Stimulated activated CD4-positive, alpha-beta T cell treated with anti-CD3 and anti-CD28 coated beads, TNF-alpha, amount 100 ng/mL, for 4 hours (primary cell): ENCODE measurements at places on chromosomes 5 and 9.
A peak's percentile ranks its signal among the peaks of the same experiment; 100 is the strongest.

- no peak for DNase-seq
These were observed 48.0 kb downstream of the IPO11 start for GRCh38 chr5:62460578-62460983.

DNA sequence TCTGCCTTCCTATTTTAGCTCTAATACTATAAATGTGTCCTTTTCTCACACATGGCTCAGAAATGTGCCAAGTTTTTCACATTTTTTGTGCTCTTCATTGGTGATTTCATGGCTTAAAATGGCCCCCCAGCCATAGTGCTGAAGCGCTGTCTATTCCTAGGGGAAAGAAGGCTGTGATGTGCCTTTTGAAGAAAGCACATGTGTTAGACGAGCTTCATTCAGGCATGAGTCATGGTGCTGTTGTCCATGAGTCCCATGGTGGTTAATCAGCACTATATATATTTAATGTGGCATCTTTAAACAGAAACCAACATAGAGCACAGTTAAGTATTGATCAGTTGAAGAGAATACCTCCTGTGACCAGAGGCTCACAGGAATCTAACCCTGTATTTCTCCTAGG, 55.8 kb downstream of the PDE8B start:
- DNase-seq: no peak

GRCh38 chr9:88202321-88202720, 64.0 kb upstream of the SPATA31C2 start:
- DNase-seq: no peak

- DNase-seq: no peak
These were observed 63.9 kb downstream of the ALDH1A1 start for GRCh38 chr9:72888943-72889342.

- DNase-seq: no peak
These were observed 1.6 kb downstream of the ANKS6 start for GRCh38 chr9:98794802-98795201.

- DNase-seq: no peak
These were observed 11.8 kb upstream of the GPR151 start for GRCh38 chr5:146527785-146528184.

GRCh38 chr5:171595401-171595800, 176.0 kb downstream of the FGF18 start:
- DNase-seq: no peak

DNA sequence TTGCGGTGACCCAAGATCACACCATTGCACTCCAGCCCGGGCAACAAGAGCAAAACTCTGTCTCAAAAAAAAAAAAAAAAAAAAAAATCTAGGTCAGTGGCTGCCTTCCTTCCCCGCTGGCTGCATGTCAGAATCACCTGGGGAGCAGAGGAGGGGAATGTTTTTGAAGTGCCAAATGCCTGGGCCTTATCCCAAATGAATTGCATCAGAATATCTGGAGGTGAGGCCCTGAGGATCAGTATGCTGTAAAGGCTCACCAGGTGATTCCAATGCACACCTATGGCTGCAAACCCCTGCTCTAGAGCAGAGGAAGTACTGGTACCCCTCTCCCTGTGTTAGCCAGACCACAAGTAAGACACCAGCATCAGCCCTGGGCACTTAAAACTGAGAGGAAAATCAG, 44.7 kb upstream of the GABRP start:
- DNase-seq: no peak

- DNase-seq: no peak
These were observed 1143.4 kb downstream of the CDH12 start for GRCh38 chr5:21709770-21710169.

DNA sequence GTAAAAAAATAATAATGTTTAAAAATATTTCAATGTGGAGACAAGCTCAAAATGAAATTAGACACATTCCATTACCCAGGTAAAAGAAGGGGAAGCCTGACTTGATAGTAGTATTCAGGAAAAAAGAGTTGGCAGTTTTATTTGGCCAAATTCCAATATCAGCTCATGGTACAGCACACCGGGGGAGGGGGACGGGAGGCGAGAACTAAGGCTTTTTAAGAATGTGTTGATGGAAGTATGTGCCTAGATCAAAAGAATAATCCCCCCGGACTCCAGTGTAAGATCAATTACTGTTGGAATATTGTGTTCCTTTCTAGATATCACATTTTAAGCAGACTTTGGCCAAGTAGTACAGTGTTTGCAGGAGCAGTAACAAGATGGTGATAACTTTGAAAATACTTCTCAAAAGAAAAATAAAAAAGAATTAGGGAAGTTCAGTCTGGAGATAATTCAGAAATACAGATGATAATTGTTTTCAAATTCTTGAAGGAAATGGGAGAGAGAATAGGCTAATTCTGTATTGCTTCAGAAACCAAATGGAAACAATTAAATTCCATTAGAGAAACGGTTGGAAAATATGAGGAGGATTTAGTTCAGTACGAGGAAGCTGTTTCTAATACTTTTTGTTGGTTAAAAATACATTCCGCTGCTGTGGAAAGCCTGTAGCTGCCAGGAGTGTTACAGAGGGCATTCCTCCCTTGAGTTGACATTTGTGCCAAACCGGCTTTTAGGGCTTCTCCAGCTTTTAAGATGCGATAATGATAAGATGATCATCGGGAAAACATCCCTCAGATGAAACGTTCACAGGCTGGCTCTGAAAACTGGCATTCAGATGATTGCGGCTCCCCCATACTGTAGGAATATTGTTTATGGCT, 98.1 kb upstream of the ERBIN start:
- DNase-seq: no peak

GRCh38 chr9:110021891-110022290, 186.1 kb downstream of the C9orf152 start:
- DNase-seq: no peak

DNA sequence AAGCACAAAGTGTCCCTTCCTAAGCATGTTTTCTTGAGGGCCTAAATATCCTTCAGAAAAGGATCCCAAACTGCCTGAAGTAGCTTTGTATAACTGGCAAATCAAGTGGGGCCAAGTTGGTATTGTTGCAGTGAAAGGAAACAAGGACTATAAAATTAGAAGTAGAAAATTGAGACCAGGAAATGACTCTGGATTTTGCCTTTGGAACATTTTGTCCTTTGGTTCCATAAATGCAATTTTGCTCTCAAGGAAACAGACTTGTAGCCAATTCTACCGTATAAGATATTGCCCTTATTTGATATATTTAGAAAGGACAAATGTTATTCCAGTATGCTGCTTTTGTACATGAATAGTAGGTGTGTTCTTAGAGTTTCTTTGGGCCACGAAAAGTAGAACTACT, 34.4 kb downstream of the RABGAP1 start:
- no peak for DNase-seq

DNA sequence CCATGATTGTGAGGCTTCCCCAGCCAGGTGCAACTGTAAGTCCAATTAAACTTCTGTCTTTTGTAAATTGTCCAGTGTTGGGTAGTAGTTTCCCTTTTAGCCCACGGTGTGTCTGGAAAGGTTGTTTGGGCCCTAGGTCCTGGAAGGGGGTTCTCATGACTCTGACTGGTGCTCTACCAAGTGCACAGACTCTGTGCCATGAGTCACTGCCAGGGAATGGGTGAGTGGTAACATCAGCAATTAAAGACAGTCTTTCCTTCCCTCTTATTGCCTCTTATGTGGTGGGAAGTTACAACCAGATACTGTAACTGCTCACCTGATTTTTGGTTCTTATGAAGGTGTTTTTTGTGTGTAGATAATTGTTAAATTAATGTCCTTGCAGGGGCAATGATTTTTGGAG, 141.2 kb downstream of the PRDM9 start:
- no peak for DNase-seq

DNA sequence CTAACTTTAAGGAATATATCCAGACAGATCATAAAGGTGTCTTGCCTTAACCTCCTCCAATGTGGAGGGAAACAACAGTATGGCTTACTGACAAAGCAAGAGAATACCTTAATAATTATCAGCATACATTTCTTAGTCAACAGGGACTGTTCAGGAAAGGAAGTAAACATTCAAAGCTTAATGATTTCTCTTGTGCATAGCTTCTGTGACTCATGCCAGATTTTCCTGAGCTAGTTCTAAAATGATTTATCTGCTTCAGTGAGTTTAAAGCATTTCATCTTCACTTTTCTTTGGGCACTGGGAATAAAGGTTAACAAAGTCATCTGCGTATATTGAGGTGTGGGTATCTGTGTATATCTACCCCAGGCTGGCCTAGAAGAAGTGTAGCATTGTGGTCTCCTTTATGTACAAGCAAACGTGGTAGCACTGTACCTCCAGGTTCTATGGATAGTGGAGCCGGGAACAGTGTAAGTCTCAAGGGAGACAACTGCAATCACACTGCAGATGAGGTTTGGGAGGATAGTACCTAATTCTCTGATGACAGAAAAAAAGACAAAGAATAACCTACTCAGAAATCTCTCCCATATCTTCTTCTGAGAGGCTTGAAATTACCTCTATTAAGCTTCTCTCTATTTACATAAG, 284.1 kb downstream of the HCN1 start:
- no peak for DNase-seq

- DNase-seq: no peak
These were observed 32.1 kb downstream of the VAV2 start for GRCh38 chr9:133959966-133960567.

DNA sequence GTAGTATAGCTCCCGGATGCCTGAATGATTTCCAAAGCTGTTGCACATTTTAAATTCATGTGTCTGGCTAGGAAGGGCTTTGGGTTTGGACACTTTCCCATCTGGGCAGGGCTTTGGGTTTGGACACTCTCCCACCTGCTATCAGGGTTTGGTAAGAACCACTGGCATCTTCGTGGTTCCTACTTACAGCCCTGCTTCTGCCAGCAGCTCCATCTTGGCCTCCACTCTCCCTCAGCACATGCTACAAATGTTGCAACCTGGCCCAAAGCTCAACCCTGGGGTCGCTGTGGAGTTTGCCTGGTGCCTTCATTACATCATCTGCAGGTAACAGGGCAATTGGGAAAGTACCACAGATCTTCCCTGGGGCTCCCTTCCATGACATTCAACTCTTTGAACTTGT, 3.5 kb downstream of the TMCO6 start:
- no peak for DNase-seq

DNA sequence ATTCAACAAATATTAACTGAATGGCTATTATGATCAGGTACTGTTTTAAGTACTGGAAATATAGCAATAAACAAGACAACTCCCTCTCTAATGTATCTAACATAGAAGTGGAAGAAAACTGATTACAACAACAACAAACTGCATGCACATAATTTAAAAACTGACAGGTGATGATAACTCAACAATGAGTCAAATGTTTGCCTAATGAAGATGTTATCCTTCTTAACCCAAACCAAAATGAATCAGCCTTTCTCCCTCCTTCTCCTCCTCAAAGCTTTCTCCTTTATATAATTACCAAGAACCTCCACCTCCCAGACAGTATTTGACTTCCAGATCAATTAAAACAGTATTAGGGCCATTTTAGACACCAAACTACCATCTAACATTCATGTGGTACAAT, 49.3 kb downstream of the RICTOR start:
- DNase-seq: no peak

- no peak for DNase-seq
These were observed 188.4 kb upstream of the NR4A3 start for GRCh38 chr9:99633265-99633664.

GRCh38 chr5:108386345-108387061, 4.6 kb upstream of the FBXL17 start:
- DNase-seq: no peak

- no peak for DNase-seq
These were observed 510.9 kb downstream of the ZNF608 start for GRCh38 chr5:124235576-124235975.

DNA sequence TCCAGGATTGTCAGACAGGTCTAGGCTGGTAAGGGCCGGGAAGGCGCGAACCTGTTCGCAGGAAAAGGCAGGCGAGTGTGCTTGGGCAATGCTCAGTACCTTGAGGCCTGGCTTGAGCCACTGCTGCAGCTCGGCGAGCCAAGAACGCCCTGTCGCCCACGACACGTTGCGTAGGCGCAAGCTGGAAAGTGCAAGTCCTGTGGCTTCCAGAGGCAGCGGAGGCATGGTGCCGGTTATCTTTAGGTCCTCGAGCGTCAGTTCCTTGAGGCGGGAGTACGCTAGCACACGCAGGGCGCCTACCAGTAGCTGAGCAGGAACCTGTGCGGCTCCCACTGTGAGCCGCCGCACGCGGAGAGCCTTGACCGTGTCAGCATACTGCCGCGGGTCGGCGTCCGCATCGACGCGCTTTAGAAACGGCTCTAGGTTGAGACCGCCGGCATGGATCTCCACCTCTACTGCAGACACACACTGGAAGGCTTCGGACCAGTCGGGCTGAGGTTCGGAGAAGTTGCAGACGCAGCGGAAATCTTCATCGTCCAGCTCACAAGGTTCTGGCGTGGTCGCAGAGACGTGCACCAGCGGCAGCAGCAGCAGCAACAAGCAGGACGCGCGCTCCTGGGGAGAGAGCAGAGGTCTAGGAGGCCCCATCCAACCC, 482 bp downstream of the CD14 start:
- peak; percentile 17 for DNase-seq

GRCh38 chr9:17116400-17116837, 18.4 kb upstream of the CNTLN start:
- no peak for DNase-seq

DNA sequence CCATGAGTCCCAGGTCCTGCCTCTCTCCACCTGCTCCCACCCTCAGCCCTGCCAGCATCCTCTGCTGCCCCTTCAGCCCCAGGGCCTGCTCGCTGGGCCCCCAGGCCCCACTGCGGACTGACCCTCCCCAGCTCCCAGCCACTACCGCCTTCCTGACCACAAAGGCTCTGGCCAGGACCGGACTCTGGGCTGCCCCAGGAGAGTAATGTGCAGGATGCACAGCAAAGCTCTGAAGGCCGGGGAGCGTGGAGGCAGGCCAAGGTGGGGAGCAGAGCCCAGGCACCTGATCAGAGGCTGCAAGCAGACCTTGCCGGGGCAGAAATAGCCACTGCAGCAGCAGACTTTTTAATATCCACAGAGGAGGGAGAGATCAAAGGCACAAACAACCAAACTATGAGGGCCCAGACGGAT, 27.9 kb downstream of the IPPK start:
- DNase-seq: no peak

DNA sequence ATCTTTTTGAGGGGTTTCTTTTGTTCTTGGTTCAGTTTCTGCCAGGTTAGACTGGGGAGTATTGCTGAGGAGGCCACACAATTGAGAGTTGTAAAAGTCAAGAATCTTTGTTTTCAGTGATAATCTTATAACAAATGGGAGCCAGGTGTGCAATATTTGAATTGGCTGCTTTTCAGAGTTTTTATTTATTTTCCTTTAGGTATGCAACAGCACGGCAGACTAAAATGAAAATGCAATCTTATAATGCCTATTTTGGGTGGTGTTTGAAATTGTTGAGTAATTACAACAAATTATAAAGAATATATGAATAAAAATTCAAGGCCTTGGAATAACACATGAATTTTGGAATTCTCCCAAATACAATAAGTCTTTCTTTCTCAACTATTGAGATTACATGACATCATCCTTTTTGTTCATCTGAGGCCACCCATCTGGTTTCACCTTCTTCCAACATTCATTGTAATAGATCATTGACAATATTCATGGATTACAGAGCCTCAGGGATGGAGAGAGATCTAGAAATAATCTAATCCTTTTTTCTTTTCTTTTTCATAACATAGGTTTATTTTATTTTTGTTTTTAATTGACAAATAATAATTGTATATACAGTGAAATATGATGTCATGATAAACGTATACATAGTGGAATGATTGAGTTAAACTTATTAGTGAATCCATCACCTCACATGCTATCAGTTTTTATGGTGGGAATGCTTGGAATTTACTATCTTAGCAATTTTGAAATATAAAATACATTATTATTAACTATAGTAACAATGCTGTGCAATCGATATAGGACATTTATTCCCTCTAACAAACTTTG, 1061.0 kb downstream of the NR2F1-AS1 start:
- no peak for DNase-seq

GRCh38 chr5:174675916-174676315, 48.5 kb upstream of the MSX2 start:
- DNase-seq: no peak

GRCh38 chr9:82511626-82512025, 523.1 kb downstream of the SPATA31D1 start:
- DNase-seq: no peak
